ENCODE measurements at places on chromosomes 6 and 20.

GRCh38 chr20:32354592-32355416 lies 3.3 kb upstream of the ASXL1 start:
- no peak for DNase-seq

- DNase-seq = no peak
Measured at GRCh38 chr20:53608071-53608455, 14.4 kb upstream of the ZNF217 start.

GRCh38 chr20:16129411-16129810 lies 443.8 kb downstream of the KIF16B start:
- DNase-seq = no peak

GRCh38 chr6:134267917-134268361 lies 50.0 kb downstream of the SGK1 start:
- no peak for DNase-seq

DNA sequence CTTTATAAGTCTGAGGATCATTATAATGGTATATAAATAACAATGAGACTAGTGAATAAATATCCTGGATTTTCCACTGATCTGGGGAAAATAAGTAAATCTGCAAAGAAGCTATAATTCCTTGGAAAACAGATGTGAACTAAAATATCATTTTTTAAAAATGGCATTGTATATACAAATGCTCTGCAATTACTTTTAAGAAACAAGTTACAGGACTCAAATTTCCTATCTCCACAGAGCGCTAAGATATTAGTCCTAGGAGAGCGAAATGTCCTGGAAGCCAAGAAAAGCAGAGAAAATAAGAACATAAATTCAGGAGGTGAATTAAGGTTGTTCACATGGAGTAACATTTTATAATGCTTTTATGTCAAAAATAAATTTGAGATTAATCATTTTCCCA lies 61.3 kb downstream of the PRKN start:
- DNase-seq = no peak

DNA sequence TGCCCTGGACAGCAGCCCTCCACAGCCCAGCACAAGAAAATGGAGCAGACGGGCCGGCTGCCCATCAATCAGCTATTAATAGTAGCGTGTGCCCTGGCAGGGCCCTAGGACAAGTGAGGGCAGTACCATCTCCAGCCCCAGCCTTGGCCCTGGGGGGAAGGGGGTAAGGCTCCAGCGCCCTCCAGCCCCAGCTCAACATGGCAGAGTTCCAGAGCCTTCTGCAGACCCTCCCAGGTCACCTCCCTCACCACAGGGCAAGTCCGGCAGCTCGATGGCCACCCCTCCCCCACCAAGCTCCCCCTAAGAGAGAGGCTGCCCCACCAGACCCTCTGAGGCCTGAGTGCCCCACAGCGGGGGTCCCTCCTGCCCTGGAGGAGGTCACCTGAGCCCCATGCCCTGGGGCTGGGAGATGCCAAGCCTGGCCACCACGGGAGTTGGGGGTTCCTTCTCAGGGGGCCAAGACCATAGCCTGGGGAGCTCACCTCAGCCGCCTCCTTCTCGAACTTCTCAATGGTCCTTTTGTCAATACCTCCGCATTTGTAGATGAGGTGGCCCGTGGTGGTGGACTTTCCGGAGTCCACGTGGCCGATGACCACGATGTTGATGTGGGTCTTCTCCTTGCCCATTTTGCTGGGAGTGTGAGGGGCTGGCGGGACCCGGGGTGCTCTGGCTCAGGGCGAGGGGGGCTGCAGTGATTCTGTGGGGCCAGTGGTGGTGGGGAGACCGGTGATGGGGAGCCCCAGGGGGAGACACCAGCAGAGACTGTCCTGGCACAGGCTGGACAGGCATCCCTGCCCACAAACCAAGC lies 1.5 kb downstream of the EEF1A2 start:
- DNase-seq = no peak

- no peak for DNase-seq
Measured at GRCh38 chr6:129959358-129959930, 58.9 kb upstream of the L3MBTL3 start.

DNA sequence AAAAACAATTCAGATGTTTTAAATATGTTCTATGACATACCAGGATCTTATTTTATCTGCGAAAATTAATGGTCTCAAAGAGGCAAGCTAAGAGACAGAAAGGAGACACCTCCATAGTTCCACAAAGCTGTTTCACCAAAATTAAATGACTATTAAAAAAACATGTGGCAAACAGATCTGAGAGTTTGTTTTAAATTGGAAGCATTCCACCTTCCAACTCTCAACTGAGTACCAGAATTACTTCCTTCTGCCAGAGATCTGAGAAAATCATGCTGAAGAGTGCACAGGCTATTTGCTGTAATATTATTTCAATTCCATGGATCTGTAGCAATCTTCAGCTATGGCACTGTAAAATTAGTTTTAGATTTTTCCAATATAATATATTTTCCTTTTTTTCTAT lies 669.5 kb upstream of the MARCKS start:
- DNase-seq = no peak

DNA sequence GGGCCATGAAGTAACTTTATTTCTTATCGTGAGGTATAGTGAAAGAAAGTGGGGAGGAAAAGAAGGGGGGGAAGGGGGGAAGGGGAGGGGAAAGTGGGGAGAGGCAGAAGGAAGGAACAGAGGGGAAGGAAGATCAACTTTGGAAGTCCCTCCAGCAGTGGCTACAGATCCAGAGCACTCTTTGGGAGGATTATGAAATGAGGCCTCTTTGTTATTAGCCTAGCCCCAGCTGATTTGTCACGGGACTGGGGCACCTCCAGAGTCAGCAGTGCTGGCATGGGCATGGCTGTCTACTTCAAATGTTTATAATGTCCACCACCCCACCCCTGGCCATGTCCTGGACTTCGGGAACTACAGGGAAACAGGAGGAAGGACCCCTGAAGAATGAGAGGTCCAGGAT lies 7.6 kb downstream of the MOCS1 start:
- DNase-seq = no peak

DNA sequence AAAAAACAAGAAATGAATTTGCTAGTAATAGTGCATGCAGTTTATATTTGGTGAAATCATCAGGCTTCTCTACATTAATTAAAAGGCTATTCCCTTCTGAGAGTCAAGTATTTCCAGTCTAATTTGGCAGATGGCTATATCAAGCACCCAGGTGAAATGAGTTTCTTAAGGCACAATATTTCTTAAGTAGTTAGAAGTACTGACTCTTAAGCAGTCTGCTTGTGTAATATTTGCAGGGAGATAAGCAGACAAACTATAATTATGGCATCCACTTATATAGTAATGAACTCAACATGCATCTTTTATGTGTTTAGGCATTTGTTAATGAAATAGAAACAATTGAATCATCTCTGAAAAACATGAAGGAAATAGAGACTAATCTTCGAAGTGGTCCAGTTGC lies 189.2 kb downstream of the UTRN start:
- no peak for DNase-seq

DNA sequence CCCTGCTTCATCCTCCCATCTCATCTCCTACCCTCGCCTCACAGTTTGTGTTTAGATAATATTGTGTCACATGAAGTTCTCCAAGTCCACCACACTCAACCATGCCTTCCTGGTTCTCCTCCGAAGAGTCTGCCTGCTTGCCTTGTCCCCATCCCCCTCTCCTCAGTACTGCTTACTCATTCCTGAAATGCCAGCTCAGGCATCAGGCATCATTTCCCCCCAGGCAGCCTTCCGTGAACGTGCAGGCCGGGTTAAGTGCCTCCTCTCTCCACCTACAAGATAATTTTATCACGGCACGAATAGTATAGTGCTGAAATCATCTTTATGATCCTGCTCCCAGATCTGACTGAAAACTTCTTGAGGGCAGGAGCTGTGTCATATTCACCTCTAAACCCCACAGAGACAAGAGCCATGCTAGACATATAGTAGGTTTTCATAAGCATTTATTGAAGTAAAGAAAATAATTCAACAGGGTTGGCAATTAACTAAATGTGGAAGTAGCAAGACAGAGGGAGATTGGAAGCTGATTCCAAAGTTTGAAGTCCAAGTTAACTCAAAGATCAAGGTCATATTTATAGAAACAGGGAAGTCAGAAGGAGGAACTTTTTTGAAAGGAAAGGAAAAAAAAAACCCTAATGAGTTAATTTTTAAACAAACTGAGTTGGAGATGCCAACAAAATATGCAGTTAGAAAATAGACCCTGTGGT lies 48.7 kb upstream of the BMP2 start:
- DNase-seq = no peak

DNA sequence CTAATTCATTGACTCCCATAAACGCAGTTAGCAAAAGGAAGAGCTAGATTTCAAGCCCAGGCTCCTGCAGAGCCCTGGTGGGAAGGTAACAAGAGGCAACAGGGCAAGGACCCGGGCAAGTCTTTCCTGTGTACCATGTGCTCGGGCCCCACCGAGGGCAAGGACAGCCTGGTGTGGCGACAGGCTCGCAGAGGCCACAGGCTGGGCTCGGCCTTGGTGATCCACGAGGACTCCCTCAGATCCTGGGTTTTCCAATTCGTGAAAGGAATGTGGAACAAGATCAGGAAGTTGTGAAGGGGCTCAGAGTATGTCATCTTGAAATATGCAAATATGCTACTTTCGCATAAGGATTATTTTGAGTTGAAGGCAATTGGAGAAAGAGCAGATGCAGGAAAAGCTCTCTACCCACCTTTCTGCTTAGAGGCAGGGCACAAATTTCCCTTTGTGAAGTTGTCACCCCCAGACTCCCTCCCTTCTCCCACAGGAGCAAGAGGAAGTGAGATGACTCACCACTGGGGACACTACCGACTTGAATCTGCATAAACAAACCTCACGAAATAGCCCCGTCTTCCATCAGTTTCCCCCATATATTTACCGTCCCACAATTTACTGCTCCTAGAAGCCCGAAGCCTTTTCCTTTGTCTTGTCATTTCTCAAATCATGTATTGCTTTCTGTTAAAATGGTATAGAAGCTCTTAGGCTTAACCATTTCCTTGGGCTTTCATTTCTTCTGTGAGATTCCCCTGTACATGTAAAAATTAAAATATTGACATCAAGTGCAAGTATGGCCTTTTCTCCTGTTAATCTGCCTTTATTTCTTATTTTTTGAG lies 79.0 kb downstream of the PSMG4 start:
- DNase-seq = no peak

- no peak for DNase-seq
Measured at GRCh38 chr6:166697113-166697512, 70.1 kb upstream of the RPS6KA2 start.
